CD4-positive, alpha-beta T cell treated with Interleukin-12 subunit alpha and Interleukin-12 subunit beta, for 1 hour (primary cell): ENCODE measurements at places on chromosomes 4 and X.

- DNase-seq, result no peak
Observed at GRCh38 chr4:96025011-96025410, 185.1 kb downstream of the PDHA2 start.

DNA sequence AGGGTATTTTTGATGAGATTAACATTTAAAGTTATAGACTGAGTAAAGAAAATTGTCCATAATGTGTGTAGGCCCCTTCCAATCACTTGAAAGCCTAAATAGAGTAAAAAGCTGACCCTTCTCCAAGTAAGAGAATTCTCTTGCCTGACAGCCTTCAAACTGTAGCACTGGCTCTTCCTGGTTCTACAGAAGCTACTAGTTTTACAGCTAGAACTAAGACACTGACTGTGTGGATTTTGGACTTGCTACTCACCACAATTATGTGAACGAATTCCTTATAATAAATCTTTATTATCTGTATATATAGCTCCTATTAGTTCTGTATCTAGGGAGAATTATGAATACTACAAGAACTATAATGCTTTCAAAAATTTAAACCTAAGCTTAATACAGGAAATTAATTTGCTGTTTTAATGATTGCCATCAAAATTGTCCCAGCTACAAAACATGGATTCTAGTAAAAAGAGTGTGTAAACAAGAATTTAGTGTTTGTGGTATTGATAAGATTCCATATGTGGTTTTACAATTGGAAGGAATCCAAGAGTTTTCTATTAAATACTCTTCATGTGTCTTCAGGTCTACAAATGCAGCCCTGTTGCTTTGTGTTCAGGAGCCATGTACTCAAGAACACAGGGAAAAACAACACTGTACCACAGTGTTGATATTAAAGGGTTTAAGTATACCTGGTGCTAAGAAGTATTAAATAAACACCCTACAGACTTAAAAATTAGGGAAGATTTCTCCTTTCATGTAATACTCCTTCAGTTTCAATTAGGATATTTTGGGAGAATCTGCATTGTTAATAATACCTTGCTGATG is 366.5 kb downstream of the CXXC4 start:
- no peak for DNase-seq

DNA sequence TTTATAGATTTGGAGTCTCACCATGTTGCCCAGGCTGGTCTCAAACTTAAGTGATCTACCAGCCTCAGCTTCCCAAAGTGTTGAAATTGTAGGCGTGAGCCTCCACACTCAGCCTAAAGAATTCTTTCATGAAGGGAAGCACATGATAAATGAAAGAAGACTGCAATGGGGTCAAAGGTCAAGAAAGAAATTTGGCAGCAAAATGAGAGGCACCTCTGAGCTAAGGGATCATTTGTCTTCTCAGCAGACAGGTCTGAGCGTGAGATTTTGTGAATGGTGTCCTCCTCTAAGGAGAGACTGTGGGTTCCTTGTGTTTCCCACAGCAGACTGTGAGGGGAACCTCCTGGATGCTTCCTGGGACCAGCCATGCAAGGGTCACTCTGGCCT is 57.5 kb upstream of the EGFL6 start:
- no peak for DNase-seq

DNA sequence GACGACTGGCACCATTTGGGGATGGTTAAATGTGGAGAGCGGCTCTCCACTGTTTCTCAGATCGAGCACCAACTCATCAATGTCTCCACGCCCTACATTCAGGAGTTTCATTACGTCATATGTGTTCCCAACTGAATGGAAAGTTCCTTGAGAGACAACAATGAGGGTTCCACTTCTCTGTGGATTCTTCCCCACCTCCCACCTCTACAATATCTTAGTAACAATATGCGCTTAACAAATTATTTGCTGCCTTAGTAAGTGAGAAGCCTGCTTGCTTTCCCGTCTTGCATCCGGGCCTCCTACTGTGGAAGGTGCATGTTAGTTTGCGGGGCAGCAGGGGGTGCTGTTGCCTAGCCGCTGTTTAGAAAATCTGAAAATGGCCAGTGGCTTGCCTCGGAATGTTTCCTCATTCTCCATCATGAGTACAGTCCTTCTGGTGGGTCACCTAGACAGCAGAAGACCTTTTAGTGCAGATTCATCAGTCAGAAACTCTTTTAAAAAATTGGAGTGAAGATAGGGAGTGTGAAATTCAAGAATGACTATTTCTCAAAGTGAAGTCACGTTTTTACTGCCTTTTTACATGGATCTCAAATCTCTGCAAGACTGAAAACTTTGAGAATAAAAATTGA is 55.7 kb downstream of the PHOX2B start:
- peak; percentile 14 for DNase-seq

- DNase-seq, result no peak
Observed at GRCh38 chr4:3437582-3437936, 4.2 kb upstream of the HGFAC start.

DNA sequence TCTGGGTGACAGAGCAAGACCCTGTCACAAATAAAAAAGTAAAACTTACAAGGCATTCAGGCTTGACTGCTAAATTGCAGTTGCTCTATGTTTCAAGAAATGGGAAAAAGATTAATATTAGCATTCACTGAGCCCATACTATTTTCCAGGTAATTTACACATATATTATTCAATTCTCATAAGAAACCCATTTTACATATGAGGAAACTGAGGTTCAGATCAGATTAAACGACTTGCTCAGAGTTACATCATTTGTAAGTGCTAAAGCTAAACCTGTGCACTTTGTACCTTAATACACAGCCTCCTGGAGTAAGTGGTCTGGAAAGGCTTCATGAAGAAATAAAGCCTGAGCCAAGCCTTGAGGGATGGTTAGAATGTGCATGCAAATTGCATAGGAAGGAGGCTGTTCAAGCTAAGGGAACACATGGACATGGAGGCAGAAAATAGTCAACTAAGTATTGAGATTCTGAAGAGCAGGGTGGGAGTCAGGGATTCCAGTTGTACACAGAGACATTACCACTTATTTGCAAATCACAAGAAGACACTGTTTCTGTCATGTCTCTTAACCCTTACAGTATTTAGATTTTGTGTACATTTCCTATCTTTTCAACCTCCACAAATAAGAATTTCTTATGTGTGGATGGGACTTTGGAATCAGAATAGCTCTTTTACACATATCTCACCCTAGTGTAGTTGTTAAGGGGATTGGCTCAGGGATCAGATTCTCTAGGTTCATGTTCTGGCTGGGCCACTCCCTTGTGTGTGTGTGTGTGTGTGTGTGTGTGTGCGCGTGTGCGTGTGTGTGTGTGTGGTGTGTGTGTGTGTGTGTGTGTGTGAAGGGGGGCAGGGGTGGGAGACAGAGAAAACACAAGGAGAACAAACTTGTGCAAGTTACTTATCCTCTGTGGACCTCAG is 113.4 kb downstream of the TMEM164 start:
- DNase-seq, result no peak

DNA sequence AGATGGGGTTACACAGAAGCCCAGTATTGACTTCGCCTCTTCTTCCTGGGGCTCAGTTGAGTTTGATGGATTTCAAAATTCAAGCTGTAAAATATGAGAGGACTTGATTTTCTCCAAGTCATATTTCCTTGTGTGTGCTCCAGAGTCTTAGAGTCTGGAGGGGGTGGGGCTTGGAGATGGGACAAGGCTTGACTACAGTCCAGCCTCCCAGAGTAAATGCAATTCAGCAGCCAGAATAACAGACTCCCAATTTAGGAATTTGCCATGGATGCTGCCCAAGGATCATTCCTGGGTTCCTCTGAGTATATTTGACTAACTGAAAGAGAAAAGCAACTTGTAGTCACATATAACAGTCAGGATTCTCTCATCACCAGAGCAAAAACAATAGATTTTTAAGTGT is 53.7 kb upstream of the RBPJ start:
- no peak for DNase-seq

DNA sequence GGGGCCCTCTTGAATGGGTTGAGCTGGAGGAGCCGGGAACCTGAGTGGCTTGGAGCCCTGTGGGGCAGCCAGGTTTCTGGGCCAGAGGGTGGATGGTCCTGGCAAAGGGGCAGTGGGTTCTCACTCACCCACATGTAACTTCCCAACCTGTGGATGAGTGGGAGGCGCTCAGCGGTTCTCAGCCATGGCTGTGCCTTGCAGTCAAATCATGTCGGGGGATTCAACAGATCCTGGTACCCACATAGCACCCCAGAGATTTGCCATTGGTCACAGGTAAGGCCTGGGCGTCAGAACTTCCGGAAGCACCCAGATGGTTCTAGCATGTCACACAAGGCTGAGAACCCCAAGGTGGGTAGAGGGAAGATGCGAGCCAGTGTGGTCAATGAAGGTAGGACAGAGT is 21.9 kb upstream of the CLCN4 start:
- DNase-seq, result no peak
